CD4-positive, alpha-beta T cell treated with Interleukin-12 subunit alpha and Interleukin-12 subunit beta, for 1 hour (primary cell): ENCODE measurements at places on chromosomes 7 and 10.

GRCh38 chr7:84524714-84525694, 330.4 kb upstream of the SEMA3A start:
- DNase-seq = no peak

GRCh38 chr7:74040791-74041520, 13.0 kb downstream of the ELN start:
- no peak for DNase-seq

GRCh38 chr7:99559175-99559915, 903 bp downstream of the ZNF655 start:
- DNase-seq = no peak

DNA sequence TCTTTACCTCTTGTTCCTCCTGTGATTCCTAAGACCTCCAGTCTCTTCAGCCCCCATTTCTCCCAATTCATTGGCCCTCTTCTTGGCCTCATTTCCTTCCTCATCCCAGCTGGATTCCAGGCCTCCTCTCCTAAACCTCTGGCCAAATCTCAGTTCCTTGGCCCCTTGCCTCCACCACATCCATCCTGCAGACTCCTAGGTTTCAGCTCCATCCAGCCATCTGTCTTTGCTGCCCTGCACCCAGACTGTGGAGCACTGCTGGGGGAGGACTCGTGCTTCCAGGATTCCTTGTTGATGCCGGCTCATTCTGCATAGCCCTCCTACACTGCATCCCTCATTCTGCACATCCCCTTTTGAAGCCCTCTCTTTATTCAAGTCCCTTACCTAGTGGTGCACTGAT, 6.7 kb downstream of the PLAC9 start:
- DNase-seq = no peak

- DNase-seq = no peak
Measured at GRCh38 chr10:637771-638195, 51.7 kb downstream of the DIP2C start.

GRCh38 chr7:108604307-108605077, 34.8 kb downstream of the DNAJB9 start:
- DNase-seq = no peak

- no peak for DNase-seq
Measured at GRCh38 chr10:46283580-46284285, 3.1 kb upstream of the ANTXRL start.

GRCh38 chr10:74754381-74754821, 72.0 kb upstream of the KAT6B start:
- no peak for DNase-seq

DNA sequence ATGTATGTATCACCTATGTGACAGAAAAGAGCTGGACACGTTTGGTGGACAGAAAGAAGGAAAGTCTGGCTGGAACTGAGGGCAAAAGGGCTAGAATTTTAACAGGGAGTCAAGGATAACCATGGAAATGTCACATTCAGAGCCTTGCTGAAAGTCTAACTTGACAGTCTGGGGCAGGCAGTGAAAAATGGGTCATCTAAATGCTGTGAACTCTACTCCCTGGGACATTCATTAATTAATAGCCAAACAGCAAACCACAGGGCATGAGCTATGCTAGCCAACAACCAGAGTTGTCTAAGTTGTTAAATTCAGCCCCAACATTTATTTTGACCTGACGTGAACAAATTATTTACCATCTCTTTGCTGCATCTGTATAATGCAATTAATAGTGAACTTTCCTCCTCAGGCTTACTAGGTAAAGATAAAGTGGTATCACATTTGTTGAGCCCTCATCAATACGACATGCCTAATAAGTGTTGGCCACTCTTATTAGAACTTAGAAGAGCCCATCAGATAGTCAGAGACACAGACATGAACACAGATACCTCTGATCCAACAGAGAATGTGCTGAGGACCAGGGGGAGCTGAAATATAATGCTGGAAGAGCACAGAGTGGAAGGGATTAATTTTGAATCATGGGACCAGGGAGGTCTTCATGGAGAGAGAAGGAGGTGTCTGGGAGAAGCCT, 109.9 kb downstream of the SORCS1 start:
- no peak for DNase-seq

DNA sequence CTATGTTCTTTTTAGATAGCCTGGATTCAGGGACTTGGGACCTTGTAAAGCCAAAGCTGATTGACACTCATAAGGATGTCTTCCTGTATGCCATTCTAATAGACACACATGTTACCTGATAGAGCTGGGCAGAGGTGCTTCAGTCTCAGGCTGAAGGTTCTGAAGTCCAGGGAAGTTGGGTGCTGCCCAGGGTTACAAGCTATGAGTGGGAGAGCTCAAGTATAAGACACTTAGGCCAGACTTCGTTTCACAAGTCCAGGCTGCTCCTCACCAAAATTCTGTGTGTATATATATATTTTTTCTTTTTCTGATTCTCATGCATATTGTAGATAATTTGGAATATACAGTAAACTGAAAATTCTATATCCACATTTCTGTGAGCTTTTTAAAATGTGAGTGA, 144.2 kb downstream of the HDAC9 start:
- no peak for DNase-seq

DNA sequence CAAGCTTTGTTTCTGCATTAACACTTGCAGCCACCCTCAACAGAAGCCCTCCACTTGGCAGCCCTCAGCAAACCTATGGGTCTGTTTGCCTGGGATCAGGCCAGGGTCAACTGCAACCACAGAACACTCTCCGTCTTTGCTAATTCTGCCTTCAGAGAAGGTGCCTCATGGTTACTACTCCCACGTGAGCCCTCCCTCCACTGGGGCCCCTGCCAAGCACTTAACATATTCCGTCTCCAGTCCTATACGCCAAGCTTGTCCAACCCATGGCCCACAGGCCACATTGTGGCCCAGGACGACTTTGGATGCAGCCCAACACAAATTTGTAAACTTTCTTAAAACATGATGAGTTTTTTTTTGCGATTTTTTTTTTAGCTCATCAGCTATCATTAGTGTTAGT, 54.7 kb downstream of the HSPA12A start:
- DNase-seq = no peak

GRCh38 chr7:27808626-27809025, 68.7 kb downstream of the TAX1BP1 start:
- no peak for DNase-seq

DNA sequence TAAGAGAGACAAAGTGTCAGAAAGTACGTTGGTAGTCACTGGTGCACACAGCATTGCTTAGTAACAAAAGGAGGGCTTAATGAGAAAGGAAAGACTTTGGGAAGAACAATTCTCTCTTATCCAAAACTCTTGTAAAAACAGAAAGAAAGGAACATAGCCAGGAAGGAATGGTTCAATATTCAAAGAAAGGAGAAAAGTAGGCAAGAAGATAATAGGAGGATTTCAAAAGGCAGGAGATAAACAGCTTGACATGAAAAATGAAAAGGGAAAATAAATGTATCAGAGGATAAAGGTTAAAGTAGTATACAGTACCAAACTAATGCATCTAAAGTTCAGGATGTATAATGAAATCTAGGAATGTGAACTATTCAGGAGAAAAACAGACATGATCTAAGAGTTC, 20.1 kb downstream of the ZFAND4 start:
- DNase-seq = no peak
